GM19239 (cell line): ENCODE measurements at places on chromosomes 3 and 15.

DNA sequence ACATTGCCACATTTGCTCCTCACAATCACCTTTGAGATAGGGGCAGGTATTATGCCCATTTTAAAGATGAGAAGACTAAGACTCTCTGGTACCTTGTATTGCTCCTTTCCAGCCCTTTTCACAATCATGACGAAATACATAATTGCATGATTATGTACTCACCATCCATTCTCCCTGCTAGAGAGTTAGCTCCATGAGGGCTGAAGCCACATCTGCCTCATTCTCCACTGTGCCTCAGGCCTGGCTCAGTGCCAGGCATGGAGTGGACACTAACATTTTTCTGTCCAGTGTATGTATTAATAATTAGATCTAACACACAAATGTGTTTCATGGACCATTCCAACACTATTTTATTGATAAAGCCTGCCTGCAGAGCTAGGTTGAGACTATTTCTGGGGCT is 191.4 kb downstream of the MINAR1 start:
- DNase-seq = no peak

GRCh38 chr3:151434151-151434890 is 26.5 kb downstream of the IGSF10 start:
- DNase-seq = no peak

- DNase-seq = no peak
Measured at GRCh38 chr3:15325228-15325627, 7.2 kb downstream of the SH3BP5 start.

DNA sequence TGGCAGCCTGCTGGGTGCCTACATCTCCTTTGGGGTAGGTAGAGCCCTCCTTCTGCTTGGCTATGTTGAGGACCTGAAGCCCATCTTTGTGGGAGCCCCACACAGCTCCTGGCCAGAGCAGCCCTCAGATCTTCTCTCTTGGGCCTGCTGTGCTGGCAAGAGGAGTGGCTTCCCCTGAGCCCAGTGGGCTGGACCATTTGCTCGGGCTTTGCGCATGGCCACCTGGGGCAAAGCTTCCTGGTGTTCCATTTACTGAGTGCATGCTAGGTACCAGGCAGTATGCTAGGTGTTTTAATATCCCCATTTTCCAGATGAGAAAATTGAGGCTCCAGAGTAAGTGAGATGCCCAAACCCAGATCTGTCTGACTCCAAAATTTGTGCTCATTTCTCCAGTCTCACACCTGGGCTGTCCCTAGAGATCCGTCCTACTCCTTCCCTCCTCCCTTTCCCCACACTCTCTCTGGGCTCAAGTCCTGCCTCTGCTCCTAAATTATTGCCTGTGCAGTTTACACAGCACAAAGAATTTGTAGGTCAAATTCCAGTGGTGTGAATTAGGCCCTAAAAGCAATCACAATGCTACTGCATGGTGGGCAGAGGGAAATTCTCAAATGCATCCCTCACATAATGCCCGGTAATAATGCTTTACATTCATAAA is 39.7 kb downstream of the SLC28A1 start:
- no peak for DNase-seq

DNA sequence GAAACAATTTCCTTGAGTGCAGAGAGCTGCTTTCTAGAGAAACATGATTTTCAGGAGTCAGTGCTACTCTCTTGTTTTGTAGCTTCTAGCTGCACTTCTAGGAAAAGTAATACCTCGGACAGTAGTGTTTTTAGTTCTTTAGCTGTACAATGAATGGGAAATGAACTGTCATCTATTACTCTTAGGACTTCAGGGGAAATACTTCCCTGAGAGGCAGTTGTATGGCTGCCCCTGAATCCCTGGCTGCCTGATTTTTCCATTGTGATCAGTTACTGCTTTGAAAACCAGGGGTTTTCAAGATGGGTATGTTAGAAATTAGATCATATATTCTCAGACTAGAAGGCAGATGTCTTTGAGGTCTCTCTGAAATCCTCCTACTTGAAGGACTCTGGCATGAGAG is 200.3 kb upstream of the SEMA6D start:
- DNase-seq = no peak
